ENCODE measurements at places on chromosomes 16 and 17.

- no peak for DNase-seq
Observed at GRCh38 chr17:559551-560431, 154.8 kb downstream of the VPS53 start.

DNA sequence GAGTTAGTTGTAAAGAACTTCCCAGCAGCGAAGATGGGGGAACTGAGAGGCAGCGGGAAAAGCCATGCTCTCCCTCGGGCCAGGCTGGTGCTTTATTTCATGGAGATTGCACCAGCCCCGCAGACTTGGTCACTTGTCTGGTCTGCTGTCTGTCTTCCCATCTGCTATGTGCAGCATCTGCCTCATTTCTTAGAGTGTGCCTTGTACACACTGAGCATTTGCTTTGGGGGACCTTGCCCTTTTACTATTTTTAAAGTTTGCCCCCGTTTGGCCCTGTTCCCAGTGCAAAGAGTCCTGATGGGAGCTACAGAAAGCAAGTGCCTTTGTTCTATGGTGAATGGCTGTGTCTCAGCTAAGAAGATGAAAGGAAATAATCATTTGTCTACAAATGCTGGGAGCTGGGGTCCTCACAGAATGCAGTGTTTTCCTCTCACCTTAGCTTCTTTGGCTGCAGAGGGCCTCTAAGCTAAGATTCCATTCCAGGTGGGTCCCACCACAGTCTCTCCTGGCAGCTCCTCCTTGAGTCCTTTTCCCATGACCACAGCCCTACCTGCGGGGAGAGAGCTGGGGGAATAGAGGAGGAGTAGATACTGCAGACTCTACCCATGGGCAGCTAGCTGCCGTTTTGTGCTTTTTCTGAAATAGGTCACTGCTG lies 25.1 kb upstream of the CNOT1 start:
- DNase-seq = no peak

DNA sequence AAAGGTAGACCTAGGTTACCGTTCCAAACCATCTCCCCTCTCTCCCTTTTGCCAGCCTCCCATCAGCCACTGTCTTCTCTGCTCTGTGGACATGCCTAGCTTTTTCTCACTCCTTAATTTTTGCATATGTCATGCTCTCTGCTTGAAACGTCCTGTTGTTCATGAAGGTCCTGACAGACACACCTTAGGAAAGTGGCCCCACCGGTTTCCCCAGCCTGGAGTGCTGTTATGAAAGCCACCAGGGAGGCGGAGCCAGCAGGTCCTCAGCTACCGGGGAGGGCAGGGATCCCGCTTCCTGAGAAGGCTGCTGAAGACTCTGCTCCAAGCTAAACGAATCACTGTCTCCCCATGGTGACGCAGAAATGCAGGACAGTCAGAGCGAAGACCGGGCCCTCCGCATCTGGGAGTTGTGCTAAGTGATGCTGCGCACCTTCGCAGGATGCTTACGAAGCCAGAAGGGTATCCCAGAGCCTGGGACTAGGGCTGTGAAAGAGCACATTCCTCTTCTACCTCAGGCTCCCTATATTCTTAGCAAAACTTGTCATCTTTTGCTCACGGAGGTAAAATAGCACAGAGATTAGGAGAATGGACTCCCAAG lies 2.3 kb upstream of the SLC16A11 start:
- no peak for DNase-seq

GRCh38 chr16:27780468-27781194 lies 230.7 kb downstream of the KATNIP start:
- no peak for DNase-seq

GRCh38 chr16:84326545-84326944 lies 31.9 kb downstream of the WFDC1 start:
- no peak for DNase-seq

GRCh38 chr17:57811638-57812280 lies 38.1 kb downstream of the MRPS23 start:
- DNase-seq = no peak
